GDM1 (cell line): ENCODE measurements at places on chromosomes 11 and 22.

GRCh38 chr11:31150011-31150410 is 219.5 kb downstream of the DCDC1 start:
- no peak for DNase-seq

GRCh38 chr11:67409781-67410368 is 5.6 kb upstream of the CARNS1 start:
- DNase-seq = no peak

- no peak for DNase-seq
Observed at GRCh38 chr11:130854483-130854882, 61.8 kb downstream of the SNX19 start.

GRCh38 chr11:83976086-83976485 is 689.9 kb upstream of the CCDC90B start:
- no peak for DNase-seq

DNA sequence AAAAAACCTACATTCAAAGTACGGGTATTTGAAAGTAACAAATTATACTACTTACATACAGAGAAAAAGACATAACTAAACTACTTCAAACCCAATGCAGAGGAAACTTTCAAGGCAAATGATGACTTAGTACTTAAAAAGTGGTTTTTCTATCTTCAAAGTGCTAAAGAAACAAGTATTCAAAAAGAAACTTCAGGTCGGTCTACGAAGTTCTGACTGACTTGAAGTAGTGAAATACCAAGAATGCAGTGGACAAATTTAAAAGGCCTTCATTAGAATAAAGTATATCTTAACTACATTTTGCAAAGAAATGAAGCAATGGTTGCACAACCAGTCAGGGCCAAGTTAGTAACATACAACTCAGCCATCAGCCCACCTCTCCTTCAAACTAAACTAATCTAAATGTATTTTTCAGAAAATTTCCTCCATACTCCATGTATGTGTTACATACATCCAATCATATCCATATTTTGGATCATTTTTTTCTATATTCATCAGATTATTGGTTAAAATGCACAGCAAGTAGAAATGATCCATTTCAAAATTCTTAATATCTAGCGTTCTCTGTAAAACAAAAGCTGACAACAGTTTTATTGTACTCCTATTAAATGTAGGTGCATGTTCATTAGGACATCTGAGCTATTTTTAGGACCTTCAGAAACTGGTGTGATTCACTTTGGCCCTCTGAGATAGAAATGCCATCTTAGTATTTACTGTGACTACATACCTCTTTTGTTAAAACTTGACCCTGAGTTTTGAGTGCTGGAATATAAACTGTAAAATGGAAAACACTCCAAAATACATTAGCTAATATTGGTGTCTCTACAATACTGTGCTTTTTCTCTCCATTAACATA is 49.9 kb downstream of the BIRC2 start:
- no peak for DNase-seq

GRCh38 chr11:87061766-87062165 is 24.0 kb downstream of the TMEM135 start:
- no peak for DNase-seq

DNA sequence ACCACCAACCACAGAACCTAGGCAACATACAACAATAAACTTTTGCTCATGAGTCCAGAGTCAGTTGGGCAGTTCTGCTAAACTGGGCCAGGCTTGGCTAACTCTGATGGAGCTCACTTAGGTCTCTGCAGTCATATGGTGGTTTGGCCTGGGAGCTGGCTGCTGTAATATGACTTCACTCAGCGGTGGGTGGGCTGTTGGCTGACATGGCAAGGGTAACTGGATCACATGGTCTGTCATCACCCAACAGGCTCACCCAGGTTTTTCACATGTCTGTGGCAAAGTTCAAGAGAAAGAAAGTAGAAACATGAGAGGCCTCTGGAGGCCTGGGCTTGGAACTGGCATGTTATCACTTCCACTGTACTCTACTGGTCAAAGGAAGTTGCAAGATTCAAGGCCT is 43.2 kb upstream of the CLMP start:
- DNase-seq = no peak

GRCh38 chr11:66002648-66003225 is 434 bp downstream of the BANF1 start:
- DNase-seq = no peak

- DNase-seq = no peak
Observed at GRCh38 chr22:23713696-23714595, 23.1 kb downstream of the RGL4 start.

DNA sequence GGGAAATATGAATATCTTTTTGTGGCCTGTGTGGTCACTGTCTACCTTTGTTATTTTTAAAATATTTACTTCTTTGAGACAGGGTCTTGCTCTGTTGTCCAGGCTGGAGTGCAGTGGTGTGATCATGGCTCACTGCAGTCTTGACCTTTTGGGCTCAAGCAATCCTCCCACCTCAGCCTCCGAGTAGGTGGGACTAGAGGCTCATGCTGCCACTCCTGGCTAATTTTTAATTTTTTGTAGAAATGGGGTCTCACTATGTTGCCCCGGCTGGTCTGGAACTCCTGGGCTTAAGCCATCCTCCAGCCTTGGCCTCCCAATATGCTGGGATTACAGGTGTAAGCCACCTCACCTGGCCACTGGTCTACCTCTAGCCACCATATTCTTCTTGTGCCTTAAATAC is 3.5 kb upstream of the EIF3D start:
- no peak for DNase-seq

DNA sequence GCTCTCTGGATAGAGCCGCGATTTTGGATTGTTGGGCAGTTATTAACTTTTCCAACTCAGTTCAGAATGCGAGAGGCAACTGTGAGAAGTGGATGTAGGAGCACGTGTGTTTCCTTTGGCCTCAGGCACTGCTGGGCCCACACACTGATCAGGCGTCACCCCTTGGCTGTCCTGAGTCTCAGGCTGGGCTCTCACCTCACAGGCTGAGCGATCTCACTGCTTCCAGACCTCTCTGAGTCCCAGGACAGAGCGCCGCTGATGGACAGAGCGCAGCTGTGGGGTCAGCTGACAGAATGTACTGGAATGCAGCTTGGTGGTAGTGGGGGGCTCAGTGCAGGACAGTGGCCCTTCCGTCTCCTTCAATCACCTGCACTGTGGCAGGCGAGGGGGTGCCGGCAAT is 516.2 kb downstream of the TBC1D22A start:
- DNase-seq = no peak

GRCh38 chr22:35892192-35892591 is 136.4 kb downstream of the RBFOX2 start:
- DNase-seq = no peak
